Right atrium auricular region (tissue), 2 donors: ENCODE measurements at places on chromosomes 2 and 18. TPM values are rescaled to one million over a fixed set of nuclear protein-coding genes. Genes with fewer than 3 reads are reported as not detected.

DNA sequence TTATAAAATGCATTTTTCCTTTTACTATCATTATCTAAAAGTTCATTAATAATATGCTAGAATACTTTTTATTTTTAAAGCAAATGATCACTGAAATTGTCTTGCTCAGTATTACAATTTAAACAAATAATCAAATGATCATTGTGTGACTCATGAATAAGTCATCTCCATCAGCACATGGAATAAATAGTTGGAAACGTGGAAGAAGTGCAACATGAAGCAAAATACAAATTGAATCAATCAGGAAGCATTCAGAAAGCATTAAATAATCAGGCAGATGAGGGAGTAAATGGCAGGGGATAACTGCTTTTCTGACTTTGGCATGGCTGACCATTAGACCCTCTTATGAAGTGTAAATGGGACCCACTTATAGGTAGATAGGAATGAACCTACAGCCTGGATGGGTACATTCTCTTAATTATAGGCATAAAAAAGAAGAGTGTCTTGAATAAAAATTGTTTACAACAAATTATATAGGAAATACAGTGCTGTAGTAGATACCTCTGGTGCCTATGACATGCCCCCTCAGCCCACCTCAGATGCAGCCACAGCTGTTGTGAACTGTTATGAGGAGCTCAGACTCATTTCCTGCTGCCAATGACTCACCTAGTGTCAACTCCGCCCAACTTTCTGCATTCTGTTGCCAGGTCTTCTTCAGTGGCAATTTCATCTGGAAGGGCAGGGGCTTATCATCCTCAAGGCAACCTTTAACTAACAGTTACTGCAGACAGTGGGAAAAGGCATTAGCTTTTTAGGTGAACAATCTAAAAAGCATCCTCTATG is 936.0 kb downstream of the TRIB2 start:
- H3K4me3 ChIP-seq = no peak overlapping the region
- no peaks in the 10 kb centered on the region for H3K36me3 ChIP-seq
- no peaks in the 10 kb centered on the region for H3K4me1 ChIP-seq
- no peak for DNase-seq

DNA sequence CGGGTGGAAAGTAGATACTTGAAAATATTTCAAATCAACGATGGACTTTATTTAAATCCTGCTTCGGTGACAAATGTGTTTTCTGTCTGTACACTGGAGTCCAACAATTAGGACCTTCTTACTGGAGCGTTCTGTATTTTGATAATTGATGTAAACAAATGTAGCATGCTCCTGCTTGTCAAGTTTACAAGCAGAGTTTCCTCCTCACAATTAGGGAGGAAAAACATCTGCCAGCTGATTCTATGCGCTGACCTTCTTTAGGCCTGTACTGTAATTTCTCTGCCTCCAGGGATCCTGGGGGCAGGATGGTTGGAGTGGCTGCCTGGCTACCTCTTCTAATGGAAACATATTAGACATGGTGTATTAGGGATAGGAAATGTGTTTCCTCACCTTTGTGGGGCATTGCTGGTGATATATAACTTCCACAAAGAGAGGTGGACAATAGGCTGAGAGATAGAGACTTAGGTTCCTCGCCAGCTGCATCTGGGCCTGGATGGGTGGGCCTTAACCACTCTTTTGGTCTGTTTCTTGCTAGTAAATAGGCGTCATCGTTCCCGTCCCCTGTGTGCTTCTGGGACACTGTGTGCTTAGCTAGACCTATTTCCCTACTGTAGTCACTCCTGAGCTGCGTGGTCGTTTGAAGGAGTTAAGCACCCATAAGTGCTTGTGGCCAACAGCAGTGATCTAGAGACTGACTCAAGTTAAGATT is 19.3 kb downstream of the GATA6 start:
- no peaks in the 10 kb centered on the region for H3K4me1 ChIP-seq
- no peaks in the 10 kb centered on the region for H3K27me3 ChIP-seq
- peak overlapping the region; percentile 89 for H3K27ac ChIP-seq

GRCh38 chr18:45670281-45670962 is 53.6 kb upstream of the SLC14A1 start:
- peaks cover 32% of the 10 kb centered on the region for H3K4me1 ChIP-seq
- no peaks in the 10 kb centered on the region for H3K36me3 ChIP-seq
- H3K4me3 ChIP-seq = no peak overlapping the region
- peak; percentile 76 for DNase-seq

The FKBP1B gene
- total RNA-seq = 8.5 TPM

The RBFA gene
- total RNA-seq = 17.5 TPM

The FOXI3 gene
- not detected for total RNA-seq
